ENCODE measurements at places on chromosomes 2 and 18.

- ATAC-seq: no peak
Observed at GRCh38 chr2:224838335-224838734, 122.2 kb upstream of the CCDC195 start.

DNA sequence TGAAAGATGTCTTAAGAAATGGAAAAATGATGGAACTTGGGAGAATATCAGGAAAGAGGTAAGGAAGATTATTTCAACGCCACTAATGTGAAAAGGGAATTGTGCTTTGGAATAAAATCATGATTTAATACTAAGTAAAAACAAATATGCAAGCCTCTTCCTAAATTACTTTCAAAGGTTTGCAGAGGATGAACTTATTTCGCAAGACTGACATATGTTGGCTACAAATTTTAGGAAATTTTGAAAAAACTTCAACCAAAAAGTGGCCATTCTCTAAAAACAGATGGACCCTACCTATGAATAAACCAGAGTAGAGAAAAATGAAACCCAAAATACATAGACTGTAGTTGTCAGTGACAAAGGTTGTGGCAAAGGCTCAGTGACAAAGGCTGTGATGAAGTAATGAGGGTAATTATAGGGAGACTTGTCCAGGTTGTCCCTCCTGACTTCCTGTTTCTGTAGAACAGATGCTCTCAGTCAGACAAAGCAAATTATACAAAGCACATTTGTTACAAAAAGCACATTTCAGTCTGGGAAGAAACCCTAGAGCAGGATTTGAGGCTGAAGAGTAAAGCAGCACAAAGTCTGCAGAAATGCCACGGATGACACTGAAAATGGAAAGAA, 39.5 kb downstream of the SFT2D3 start:
- ATAC-seq: no peak

DNA sequence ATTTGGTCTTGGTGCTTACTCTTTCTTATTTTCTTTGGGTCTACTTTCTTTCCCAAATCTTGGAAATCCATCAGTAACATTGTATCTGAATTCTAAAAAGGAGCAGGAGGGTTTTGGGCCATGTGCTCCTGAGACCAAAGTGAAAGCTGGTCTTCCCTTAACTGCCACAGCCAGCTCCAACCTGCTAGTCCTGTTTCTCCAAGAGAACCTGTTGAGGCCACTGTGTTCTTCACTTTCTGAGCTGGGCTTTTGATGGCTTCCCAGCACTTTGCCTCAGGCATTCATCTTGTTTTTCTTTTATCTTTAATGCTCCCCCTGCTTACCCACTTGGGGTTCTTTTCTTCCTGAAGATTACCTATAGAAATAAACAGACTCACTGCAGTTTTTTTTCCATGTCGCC, 53.3 kb downstream of the ARHGAP28 start:
- ATAC-seq: no peak

- ATAC-seq: no peak
Observed at GRCh38 chr2:13669607-13670006, 952.9 kb downstream of the TRIB2 start.

DNA sequence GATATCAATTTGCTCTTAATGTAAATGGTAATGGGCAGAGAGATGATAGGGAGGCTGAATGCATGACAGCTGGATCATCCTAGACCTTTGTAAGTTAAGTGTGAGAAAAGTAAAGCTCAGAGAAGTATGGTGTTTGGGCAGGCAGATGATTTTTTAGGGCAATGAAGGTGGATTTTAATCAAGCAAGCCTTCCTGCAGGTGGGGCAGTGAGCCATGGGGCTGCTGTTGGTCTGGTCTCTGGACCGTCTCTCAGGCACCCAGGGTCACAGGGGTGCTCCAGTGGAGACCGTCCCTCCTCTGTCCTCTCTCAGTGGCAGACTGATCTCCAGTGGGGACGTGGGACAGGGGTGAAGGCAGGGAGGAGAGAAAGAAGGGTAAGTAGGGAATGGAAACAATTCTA, 69.8 kb upstream of the STK17B start:
- ATAC-seq: no peak

Measured in stimulated activated memory B cell treated with anti-CD40 and anti-IgM and Interleukin-4, amounts not matched to agents 10 μg/mL and 1 μg/mL and 100 μg/mL, for 72 hours (primary cell).